Breast epithelium (tissue), 4 donors: ENCODE measurements at places on chromosomes 7 and 10.

DNA sequence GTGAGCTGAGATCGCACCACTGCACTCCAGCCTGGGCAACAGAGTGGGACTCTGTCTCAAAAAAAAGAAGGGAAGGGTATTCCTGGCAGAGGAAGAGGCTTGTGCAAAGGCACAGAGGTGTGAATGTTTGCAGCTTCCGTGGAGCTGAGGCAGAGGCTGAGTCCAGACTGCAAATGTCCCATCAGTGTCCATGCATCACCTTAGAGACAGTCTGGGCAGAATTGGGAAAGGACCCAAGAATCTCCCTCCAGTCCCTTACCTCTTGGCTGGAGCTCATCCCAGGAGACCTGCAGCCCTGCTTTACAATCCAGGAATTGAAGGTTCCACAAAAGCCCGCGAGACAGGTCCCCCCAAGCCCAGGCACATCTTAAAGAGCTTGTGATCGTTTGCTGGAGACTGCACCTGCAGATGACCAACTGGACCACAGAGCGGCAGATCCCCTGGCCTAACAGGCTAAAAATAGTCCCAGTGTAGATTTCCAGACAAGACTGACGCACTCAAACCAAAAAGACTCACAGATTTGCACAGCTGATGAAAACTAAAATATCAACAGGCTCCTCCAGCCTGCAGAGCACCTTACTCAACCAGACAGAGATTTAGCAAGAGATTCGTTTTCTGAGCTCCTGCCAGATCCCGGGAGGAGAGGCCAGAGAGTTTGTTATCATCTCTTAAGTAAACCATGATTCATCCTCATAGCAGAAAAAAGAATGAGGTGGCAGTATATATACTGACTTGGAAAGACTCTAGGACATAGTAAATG, 22.9 kb upstream of the NANOS1 start:
- no peaks in the 10 kb centered on the region for H3K36me3 ChIP-seq
- no peak overlapping the region for H3K27ac ChIP-seq
- DNase-seq: peak; percentile 72
- H3K27me3 ChIP-seq: no peaks in the 10 kb centered on the region
- H3K4me1 ChIP-seq: no peaks in the 10 kb centered on the region

GRCh38 chr7:82080254-82080927, 310.5 kb upstream of the HGF start:
- DNase-seq: no peak
- no peak overlapping the region for H3K4me3 ChIP-seq
- H3K36me3 ChIP-seq: no peaks in the 10 kb centered on the region

DNA sequence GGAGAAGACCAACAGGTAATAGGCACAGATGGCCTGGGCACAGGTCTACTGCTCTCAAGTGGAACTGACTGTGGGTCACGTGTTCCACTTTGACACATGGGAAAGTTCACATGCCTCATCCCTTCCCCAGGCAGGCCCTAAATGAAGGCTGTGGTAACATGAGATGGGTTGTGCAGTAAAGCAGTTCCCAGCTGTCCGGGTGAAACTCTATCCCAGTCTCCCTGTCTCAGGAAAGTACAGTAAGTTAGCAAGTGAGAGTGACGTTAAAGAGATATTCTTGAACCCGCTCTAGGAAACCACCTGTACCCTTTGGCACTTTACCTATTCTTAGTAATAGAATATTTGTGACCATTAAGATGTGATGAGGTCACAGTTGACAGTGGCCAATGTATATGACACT, 343.7 kb upstream of the AOAH start:
- H3K27ac ChIP-seq: no peak overlapping the region
- no peaks in the 10 kb centered on the region for H3K4me1 ChIP-seq
- no peaks in the 10 kb centered on the region for H3K27me3 ChIP-seq
- no peak overlapping the region for H3K4me3 ChIP-seq
- no peak for DNase-seq

DNA sequence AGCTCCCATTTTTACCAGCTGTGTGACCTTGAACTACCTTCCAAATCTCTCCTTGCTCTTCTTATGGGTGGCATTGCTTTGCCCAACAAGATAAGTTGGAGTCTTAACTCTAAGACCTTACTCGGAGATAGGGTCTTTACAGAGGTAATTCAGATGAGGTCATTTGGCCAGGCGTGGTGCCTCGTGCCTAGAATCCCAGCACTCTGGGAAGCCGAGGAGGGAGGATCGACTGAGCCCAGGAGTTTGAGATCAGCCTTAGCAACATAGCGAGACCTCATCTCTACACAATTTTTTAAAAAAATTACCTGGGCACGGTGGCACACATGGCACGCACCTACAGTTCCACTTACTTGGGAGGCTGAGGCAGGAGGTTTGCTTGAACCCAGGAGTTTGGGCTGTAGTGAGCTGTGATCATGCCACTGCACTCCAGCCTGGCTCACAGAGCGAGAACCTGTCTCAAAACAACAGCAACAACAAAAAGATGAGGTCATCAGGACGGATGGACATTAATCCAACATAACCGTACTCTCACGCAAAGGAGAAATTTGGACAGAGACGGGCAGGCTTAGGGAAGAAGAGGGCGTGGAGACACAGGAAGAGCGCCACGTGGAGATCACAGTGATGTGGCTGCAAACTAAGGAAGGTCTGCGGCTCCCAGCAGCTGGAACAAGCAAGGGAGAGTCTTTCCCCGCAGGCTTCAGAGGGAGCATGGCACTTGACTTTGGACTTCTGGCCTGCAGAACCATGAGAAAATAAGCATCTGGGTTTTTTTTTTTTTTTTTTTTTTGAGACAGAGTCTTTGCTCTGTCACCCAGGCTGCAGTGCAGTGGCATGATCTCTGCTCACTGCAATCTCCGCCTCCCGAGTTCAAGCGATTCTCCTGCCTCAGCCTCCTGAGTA, 122.3 kb upstream of the CARD11 start:
- H3K4me1 ChIP-seq: no peaks in the 10 kb centered on the region
- H3K4me3 ChIP-seq: no peak overlapping the region
- H3K36me3 ChIP-seq: no peaks in the 10 kb centered on the region
- peaks cover 14% of the 10 kb centered on the region for H3K27me3 ChIP-seq
- H3K27ac ChIP-seq: no peak overlapping the region

- H3K27me3 ChIP-seq: peaks cover 87% of the 10 kb centered on the region
- H3K4me1 ChIP-seq: no peaks in the 10 kb centered on the region
- no peaks in the 10 kb centered on the region for H3K36me3 ChIP-seq
- no peak for DNase-seq
- H3K4me3 ChIP-seq: no peak overlapping the region
These were observed 89.2 kb downstream of the MICALL2 start for GRCh38 chr7:1369916-1370657.

DNA sequence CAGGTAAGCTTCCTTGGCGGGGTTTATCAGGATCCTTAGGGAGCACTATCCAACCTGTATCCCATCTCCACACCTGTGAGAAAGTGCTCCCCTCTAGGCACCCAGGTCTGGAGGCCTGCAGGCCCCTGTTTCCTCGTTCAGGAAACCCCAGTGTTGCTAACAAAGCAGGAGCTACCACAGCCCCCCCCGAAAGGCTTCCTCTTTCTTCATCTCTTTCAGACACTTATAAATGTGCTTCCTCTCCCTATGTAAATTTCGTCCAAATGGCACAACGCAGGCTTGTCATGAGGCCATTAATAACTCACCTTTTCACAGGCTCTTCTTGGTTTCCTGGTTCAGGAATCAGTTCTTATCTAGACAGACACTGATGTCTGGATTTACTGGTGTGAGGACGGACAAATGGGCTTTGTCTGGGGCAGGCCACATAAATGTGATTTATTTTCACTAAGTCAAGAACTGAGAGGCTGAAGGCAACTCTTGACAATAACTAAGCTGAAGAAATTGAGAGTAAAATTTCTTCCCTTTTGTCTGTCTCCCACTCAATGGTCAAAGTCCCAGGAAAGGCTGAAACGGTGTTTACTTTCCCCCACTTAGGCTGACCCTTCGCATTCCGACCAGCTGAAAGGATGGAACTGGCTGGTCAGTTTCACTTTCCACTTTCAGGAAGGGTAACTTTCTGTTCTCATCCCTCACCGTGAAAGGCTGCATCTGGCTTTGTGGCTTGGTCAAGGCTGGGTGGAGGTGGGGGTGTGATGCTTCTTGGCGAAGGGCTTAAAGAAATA, 46.8 kb downstream of the PIK3AP1 start:
- no peaks in the 10 kb centered on the region for H3K4me1 ChIP-seq
- H3K4me3 ChIP-seq: no peak overlapping the region
- no peaks in the 10 kb centered on the region for H3K36me3 ChIP-seq
- DNase-seq: no peak
- H3K27me3 ChIP-seq: no peaks in the 10 kb centered on the region

- H3K4me3 ChIP-seq: no peak overlapping the region
- no peaks in the 10 kb centered on the region for H3K36me3 ChIP-seq
- no peaks in the 10 kb centered on the region for H3K4me1 ChIP-seq
- DNase-seq: no peak
These were observed 384.7 kb upstream of the KCND2 start for GRCh38 chr7:119888251-119888650.

- H3K27ac ChIP-seq: no peak overlapping the region
- no peak for DNase-seq
- no peaks in the 10 kb centered on the region for H3K27me3 ChIP-seq
- no peaks in the 10 kb centered on the region for H3K36me3 ChIP-seq
- no peaks in the 10 kb centered on the region for H3K4me1 ChIP-seq
These were observed 12.0 kb upstream of the PARD3 start for GRCh38 chr10:34826857-34827766.

DNA sequence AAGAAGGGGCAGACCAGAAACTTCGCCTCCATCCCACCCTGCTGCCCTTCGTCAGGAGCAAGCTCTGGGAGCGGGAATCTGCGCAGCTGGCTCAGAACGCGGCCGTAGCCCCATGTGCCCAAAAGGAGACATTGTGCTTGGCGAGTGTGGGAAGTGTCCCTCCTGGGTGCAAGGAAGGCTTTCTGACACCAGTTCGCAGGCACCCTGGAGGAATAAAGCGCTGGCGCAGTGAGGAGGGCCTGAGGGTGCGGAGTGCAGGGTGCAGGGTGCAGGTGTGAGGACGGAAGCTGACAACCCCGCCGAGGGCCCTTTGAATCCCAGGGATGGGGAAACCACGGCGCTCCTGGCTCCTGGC, 811 bp downstream of the SLIT1 start:
- peaks cover 25% of the 10 kb centered on the region for H3K27me3 ChIP-seq
- H3K36me3 ChIP-seq: no peaks in the 10 kb centered on the region
- H3K4me3 ChIP-seq: no peak overlapping the region
- no peak for DNase-seq

GRCh38 chr7:106767498-106768323, 97.4 kb upstream of the PIK3CG start:
- no peaks in the 10 kb centered on the region for H3K27me3 ChIP-seq
- no peaks in the 10 kb centered on the region for H3K4me1 ChIP-seq
- no peak overlapping the region for H3K4me3 ChIP-seq
- H3K36me3 ChIP-seq: no peaks in the 10 kb centered on the region
- no peak overlapping the region for H3K27ac ChIP-seq

GRCh38 chr10:69333205-69333604, 54.9 kb downstream of the HK1 start:
- H3K27me3 ChIP-seq: no peaks in the 10 kb centered on the region
- peak overlapping the region; percentile 93 for H3K27ac ChIP-seq
- peak overlapping the region; percentile 42 for H3K4me3 ChIP-seq
- DNase-seq: peak; percentile 91
- H3K36me3 ChIP-seq: no peaks in the 10 kb centered on the region
- H3K4me1 ChIP-seq: peaks cover 21% of the 10 kb centered on the region

GRCh38 chr7:46738796-46739195, 817.7 kb upstream of the IGFBP3 start:
- no peak for DNase-seq
- no peaks in the 10 kb centered on the region for H3K4me1 ChIP-seq
- no peaks in the 10 kb centered on the region for H3K36me3 ChIP-seq
- H3K27ac ChIP-seq: no peak overlapping the region
- no peak overlapping the region for H3K4me3 ChIP-seq

DNA sequence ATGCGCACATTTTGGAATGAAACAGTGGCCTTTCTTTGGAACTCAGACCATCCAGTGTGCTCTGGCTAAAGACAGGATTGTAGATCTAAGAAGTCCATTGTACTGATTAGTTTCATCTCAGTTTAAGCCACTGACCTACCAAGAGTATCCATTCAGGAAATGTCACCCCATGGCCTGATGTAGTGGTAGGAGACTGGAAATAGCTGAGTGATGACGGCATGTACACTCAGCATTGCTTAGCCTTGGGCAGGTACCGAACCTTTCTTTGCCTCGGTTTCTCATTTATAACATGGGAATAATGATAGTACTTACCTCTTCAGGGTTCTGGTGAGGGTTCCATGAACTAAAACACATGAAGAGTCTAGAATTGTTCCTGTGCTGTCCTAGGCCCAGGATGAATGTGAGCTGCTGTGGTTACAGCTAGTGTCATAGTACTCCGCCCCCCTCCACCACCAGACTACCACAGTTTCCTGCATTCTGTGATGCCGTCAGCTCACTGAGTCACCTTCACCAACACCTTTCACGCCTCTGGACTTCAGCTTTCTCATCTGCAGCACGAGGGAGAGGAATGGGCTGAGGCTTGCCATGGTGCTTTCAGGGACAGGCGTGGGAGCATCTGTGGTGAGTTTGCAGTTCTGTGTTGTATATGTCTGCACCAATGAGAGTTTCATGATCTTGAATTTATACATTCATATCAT, 484.0 kb upstream of the GALNT17 start:
- DNase-seq: no peak
- no peak overlapping the region for H3K27ac ChIP-seq
- H3K4me1 ChIP-seq: no peaks in the 10 kb centered on the region
- H3K36me3 ChIP-seq: no peaks in the 10 kb centered on the region

GRCh38 chr10:130121486-130122079, 11.0 kb upstream of the C10orf143 start:
- H3K36me3 ChIP-seq: no peaks in the 10 kb centered on the region
- no peak overlapping the region for H3K4me3 ChIP-seq
- H3K27ac ChIP-seq: no peak overlapping the region
- DNase-seq: no peak

GRCh38 chr10:123527151-123527550, 139.0 kb upstream of the GPR26 start:
- H3K4me3 ChIP-seq: no peak overlapping the region
- H3K4me1 ChIP-seq: no peaks in the 10 kb centered on the region
- no peak for DNase-seq
- no peak overlapping the region for H3K27ac ChIP-seq

DNA sequence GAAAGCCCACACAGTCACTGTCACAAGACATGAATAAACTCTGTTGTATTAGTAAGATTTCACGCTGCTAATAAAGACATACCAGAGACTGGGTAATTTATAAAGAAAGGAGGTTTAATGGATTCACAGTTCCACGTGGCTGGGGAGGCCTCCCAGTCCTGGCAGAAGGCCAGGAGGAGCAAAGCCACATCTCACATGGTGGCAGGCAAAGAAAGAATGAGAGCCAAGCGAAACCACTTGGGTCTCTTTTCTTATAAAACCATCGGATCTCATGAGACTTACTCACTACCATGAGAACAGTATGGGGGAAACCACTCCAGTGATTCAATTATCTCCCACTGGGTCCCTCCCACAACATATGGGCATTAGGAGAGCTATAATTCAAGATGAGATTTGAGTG, 110.2 kb downstream of the ST8SIA6 start:
- no peaks in the 10 kb centered on the region for H3K27me3 ChIP-seq
- no peaks in the 10 kb centered on the region for H3K36me3 ChIP-seq
- no peak for DNase-seq

GRCh38 chr7:18505870-18506460, 10.4 kb downstream of the HDAC9 start:
- no peaks in the 10 kb centered on the region for H3K27me3 ChIP-seq
- no peak overlapping the region for H3K27ac ChIP-seq
- no peak overlapping the region for H3K4me3 ChIP-seq
- no peak for DNase-seq
